ENCODE measurements at places on chromosomes 2 and 18.

DNA sequence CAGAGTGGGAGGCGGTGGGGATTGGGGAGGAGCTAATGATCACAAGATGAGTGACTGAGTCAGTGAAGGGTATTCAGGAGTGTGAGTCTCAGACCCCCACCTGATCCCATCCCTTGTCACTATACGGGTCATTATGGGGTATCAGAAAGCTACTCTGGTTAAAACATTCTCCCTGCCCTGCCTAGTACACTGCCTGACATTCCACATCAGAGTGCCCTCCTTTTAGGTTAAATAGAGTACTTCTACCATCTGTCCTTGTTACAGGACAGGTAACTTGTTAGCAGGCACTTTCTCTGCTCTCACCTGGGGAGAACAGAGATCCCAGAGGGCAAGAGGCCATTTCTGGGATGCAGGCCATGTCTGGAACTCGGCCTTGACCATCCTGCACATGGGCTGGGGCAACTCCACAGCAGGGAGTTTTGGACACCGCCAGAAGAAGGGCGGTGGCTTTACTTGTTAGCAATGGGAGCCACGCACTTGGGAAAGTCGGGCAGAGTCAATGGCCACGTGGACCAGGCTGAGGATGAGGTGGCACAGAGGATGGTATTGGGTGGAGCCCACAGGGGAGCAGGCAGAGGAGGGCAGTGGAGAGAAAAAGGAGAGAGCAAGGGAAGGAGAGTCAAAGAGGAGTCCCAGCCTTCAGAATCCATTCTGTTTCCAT lies 98.5 kb downstream of the CELF4 start:
- DNase-seq, result no peak

DNA sequence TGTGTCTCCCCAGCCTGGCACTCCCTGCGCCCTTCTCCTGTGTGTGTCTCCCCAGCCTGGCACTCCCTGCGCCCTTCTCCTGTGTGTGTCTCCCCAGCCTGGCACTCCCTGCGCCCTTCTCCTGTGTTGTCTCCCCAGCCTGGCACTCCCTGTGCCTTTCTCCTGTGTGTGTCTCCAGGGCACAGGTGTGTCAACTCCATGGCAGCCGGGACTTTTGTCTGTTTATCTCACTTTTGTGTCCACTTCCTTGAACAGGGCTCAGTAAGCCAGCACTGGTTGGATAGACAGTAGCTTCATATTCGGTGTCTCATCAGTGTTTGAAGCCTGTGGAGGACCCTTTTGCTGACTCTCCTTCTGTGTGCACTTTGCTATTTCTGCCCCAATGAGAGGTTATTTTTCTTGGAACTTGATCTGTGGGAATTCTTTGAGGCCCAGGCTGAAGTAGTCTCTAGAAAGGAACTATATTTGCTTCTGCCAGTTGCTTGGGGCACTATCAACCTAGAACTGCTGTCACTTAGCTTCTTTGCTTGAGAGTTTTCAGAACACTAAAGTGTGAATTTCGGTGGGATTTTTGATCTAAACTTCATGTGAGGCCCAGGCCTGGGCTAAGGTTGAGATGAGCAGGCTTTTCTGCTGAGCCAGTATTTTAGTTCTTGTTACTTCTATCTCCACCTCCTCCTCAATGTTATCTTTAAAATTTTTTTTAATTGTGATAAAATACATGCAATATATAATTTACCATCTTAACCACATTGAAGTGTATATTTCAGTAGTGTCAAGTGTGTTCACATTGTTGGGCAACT lies 8.3 kb upstream of the ASB1 start:
- DNase-seq, result no peak

GRCh38 chr2:229282758-229283546 lies 11.9 kb upstream of the PID1 start:
- no peak for DNase-seq

DNA sequence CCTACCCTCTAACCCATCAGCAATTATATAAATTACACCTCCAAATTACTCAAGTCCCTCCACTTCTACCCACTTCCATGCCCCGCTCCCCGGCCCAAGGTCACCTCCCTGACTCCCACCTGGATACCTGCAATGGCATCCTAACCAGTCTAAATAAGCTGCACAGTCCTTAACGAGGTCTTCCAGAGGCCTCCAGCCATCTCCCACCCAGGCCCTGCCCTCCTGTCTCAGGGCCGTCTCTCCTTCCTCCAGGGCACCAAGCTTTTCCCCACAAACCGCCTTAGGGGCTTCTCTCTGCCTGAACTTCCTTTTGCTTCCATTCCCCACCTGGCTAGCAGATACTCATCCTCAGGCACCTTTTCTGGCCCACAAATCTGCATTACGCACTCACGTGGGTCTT lies 4.8 kb downstream of the L3MBTL4 start:
- no peak for DNase-seq

GRCh38 chr18:12254136-12254819 lies at the start of gene CIDEA:
Gene CIDEA (plus strand): TSS chr18:12254361. CDS start chr18:12254384, 23 bp downstream.
- DNase-seq, result no peak

GRCh38 chr2:182173944-182174622 lies 188.4 kb downstream of the PPP1R1C start:
- DNase-seq, result no peak

- DNase-seq, result no peak
Observed at GRCh38 chr2:170973225-170973491, 44.1 kb downstream of the GORASP2 start.

GRCh38 chr2:37632310-37632709 lies 39.1 kb downstream of the CDC42EP3 start:
- no peak for DNase-seq

DNA sequence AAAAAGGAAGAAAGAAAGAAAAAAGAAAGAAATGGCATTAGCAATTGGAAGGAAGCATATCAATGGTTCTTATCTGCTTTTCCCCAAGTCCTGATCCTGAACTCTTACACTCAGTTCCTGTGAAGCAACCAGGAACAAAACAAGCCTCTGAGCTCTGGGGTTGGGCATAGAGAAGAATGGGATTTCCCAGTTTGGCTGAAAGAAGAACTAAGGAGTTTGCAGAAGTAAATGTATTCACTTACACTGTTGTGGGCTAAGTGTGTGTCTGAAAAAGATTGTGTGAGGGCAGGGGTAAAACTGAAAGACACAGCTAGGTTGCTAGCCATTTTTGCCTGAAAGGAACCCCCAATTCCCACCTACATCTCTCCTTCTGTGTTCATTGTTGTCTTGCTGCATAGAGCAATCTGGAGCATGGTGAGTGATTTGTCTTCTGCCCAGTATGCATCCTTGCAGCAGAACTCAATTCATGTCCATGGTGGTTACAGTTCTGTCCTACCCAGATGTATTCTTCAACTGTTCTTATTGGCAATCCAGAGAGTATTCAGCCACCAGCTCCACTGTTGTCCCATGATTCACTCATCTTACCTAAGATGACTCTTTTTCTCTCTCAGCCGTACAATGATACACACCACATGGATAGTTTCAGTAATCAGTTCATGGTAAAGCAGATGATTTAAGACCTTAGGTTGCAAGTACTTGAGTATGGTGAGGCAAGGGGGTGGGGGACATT lies 348.7 kb downstream of the ARHGAP15 start:
- no peak for DNase-seq

DNA sequence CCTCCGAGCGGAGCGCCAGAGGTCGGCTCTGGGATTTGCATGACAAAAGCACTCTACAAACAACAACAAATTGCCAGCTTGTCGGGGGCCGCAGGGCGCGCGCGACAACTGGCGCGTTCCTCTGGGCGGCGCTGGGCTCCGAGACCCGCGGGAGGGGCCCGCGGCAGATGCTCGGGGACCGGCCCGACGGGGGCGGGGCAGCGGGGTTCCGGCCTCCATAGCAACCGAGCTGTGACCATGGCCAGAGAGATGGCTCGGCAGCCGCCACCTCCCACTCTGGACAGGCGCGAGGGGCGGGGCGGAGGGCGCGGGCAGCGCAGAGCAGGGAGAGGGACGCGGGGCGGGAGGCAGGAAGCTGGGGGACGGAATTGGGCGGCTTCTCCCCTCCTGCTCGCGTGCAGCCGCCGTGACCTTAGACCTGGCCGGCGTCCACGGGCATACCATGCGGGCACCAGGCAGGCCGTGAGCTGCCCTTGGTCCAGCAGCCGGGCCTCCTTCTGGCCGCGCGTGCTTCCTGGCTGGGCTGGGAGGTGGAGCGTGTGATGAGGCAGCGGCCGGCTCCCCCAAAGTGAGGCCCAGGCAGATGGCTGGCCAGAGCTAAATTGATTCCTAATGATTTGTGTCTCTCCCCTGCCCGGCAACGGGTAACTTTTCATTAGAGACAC lies 171.5 kb downstream of the CELF4 start:
- no peak for DNase-seq

DNA sequence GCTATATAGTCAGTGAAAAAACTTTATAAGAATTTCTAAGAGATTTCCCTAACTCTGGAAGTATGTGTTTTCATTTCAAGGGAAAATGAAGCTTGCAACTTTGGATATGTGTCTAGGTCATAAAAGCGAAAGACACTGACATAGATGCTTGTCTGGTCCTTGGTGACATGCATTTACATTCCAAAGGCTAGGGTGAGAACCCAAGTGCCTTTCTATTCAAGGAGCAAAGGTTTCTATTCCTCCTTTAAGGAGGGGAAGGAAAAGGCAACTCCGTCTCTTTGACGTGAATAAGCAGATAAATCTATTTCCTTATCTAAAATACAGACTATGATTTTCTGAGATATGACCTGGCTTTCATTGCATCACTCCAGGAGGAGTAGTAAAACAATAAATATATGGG lies 261.1 kb downstream of the CDH7 start:
- DNase-seq, result no peak

DNA sequence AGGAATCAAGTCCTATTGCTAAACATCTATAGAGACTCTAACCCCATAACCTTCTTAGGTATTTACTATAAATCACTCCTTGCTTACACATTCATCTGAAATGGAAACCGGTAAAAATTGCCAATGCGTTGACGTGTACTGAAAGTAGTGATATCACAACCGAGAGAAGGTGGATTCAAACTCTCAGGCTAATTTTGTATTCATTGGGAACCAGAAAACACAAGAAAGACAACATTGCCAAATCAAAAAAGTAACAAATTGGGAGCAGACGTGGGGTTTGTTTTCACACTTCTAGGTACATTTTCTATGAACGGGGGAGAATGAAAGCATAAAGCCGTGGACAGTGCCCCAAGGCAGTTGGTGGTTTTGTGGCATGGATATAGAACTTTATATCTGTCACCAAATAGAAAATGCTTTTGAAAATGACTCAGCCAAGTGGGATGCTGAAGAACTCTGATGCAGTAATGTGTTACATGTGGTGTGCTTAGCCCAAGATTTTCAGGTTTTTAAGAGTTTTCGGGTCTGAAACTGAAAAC lies 155.1 kb upstream of the RASGRP3 start:
- DNase-seq, result no peak

GRCh38 chr2:147172493-147173188 lies 672.2 kb upstream of the ACVR2A start:
- DNase-seq, result no peak

DNA sequence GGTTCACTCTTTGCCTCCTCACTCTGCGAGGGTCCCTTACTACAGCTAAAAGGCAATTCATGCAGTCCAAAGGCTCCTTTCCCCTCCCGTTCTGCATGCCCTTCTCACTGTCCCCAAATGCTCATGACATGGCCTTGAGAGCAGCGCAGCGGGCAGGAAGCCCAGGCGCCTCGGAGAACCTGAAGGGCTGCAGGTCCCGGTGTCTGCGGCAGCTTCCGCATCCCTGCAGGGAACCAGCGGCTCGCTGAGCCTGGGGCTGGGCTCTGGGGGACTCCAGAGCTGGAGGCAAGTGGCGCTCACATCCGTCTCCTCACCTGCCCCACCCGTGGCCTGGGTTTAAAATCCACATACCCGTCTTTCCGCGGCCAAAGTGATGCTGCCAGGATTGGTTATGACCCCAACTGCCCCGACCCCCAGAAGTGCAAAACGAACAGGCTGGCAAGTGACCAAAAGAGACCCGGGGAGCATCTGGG lies 462 bp upstream of the CIDEA start:
- DNase-seq, result no peak

- DNase-seq, result no peak
Observed at GRCh38 chr2:100781523-100782379, 38.2 kb upstream of the NPAS2 start.

DNA sequence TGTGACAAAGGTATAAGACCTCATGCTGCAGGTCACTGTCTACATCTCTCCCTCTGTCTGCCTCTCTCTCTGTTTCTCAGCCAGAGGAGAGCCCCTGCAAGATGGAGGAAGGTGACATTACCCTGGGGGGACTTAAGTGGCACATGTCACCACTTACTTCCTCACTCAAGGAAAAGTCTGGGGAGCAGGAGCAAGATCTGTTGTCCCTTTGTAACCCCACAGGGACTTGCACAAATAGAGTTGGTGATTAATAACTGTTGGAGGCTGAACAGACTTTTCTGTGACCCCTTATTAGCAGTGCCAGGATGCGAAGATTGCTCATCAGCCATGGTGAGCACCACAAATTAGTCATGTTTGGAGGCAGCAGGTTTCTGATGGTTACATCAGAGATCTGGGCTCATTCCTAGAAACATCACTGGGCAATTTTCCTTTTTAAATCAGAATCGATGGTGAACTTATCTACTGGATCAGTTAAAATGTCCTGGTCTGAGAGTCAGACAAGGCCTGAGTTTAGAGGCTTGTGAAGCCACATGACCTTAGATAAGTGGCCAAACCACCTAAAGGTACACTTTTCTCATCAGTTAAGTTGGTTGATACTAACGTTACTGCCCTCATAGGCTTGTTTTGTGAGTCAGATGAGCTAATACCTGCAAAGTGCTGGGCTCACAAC lies 81.2 kb upstream of the LTBP1 start:
- no peak for DNase-seq

DNA sequence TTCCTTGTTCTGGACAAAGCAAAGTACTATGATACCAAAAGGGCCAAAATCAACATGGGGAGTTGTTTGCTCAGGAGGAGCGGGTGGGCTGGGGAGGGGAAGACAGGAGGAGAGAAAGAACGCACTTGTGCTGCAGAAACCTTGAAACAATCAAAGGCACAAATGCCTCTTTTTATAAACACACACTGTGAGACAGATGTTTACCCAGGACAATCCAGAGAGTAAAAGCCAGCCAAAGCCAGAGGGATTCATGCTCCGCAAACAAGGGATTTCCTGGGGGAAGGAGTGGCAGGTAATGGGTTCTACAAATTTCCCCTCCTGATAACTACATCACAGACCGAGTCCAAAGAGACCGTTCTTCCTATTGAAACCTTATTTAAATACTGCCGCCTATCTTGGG lies 323.5 kb upstream of the SKOR2 start:
- no peak for DNase-seq

GRCh38 chr2:177542396-177542795 lies 149.8 kb downstream of the AGPS start:
- DNase-seq, result no peak

DNA sequence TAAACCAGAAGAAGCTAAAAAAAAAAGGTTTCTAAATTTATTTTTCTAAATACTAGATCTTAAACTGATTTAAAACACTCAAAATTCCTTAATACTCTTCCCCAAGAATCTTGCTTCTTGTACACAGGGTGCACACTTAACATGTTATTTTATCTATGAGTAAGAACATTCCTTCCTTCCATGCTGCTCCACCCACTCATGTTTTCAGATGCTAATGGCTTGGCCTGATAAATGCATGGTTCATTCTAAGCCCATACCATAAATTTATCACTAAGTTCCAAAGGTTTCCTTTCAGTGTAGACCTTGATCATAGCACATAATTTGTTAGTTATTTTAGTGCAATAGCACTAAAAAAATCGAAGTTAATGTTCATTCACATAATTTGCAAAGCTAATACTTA lies 8.1 kb downstream of the FBXO48 start:
- DNase-seq, result no peak
